ENCODE measurements at places on chromosomes 12 and 14.

GRCh38 chr12:639988-640387 lies 23.3 kb downstream of the NINJ2 start:
- DNase-seq: no peak

- no peak for DNase-seq
Observed at GRCh38 chr12:32069071-32069470, 37.6 kb upstream of the BICD1 start.

GRCh38 chr14:32913725-32914124 lies 25.0 kb upstream of the NPAS3 start:
- DNase-seq: no peak

DNA sequence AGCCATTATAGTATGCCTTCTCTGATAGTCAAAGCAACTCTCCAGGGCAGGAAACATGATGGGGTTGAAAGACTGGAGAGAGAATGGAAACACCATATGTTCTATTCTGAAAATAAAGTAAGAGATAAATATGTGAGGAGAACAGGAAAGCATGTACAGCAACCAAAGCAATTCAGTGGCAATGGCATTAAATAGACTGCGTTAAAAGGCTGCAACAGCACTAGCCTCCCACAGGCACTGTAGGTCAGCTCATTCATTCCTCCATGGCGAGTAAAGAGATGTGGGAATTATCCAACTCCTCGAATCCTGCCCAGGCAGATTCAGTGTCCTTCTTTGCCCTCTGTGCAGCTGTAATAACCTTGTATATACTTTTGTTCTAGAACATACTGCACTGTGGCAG lies 43.8 kb downstream of the ANO6 start:
- DNase-seq: no peak

DNA sequence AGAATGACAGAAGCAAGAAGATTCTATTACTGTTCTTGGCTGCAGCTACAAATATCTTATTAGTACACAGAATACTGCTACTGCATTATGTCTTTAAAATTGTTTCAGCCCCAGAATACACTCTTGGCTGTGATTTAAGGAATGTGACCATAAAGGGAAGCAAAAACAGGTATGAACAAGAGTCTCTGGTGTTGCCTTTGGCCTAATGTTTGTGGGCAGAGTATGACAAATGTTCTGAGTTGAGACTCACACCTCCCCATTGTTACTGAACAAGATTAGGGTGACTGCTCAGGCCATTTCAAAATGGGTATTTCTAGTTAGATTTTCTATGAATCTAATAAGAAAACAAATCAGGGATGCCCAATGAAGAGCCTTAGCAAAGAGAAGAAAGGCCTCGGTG lies 28.5 kb downstream of the TTC6 start:
- no peak for DNase-seq

DNA sequence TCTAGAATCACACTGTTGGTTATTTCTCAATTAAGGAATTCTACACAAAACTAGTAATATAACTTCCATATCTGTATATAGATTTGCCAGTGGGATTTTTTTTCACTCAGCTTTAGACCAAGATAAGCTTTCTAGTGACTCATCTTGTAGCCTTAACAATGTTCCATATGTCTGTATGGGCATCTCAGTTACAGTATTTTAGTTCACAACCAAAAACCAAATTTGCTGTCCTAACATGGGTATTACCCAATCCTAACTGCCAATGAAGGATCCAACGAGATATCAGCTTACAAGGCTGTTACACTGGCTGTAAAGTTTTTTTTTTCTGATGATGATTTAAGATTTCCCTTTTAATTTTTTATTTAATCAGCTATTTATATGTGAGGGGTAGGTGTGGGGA lies 31.5 kb upstream of the KRR1 start:
- no peak for DNase-seq

DNA sequence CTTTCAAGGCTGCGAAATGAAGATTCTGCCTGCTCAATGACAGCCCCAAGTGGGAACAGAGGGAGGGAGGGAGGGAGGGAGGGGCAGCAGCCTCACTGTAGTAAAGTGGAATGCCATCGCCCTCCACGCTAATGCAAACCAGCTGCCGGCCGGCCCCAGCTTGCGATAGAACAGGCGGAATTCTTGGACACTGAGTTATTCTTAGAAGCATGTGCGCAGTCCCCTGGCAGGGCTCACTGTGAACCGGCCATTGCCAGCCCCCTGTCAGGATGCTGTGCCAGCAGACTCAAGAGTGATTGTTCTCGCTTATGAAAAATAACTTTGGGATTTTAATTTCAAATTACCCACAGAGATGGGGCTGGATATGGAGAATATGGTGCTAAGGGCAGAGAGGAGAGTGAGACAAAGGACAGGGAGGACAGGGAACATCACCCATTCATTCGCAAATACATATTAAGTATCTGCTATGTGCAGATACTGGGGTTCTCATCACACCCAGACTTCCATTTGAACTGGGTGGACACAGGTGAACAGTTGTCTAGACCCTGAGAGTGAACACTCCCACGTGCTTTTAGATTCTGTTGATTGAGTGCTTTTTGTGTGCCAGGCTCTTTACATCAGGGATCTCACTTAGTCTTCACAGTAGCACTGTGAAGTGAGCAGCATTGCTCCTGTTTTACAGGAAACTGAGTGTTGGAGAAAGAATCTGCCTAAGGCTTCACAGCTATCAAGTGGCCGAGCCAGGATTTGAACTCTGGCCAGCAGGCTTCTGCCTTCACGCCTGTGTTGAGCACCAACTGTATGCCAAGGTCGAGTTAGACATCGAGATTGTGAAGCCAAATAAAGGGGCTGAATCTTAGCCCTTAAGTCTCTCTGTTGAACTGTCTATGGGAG lies 192.9 kb downstream of the C12orf75 start:
- no peak for DNase-seq

DNA sequence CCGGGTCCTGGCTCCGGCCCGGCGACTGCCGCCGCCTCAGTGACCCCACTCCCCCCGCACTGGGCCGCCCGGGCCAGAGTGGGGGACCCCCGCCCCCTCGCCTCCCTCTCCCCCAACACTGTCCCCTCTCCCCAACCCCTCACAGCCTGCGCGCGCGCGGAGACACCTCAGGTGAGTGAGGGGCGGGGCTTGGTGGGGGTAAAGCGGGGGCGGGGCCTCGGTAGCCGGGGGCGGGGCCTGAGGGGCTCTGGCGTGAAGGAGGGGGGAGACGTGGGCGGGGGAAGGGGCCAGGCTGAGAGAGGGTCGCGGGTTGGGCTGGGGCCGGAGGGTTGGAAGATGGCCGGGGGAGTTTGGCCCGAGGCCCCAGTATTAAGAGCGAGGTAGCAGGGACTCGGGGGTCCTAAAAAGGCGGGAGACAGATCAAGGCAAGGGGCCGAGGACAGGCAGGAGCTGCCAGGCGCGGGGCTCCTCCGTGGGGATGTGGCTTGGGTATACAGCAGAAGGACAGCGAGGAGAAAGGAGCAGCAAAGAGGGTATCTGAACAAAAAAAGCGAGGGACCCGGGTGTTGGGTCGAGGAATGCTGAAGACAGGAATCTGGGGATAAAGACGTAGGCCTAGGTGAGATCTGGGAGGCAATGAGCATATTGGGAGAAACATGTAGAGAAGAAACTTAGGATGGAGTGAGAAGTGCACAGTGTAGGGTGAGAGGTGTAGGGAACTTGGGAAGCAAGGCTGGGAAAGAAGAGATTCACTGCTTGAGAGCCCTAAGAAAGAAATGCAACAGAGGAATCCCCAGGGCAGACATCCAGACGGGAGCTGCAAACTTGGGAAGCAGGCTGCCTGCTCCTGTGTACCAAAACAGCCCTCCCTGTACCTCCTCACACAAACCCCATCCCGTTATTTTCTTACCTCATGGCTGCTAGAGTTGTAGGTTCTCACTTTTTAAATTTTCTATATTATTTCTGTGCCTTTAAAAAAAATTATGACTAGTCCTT lies 10.8 kb downstream of the SUOX start:
- DNase-seq: no peak

- DNase-seq: peak; percentile 2
Observed at GRCh38 chr12:116539905-116540482, 19.2 kb upstream of the MAP1LC3B2 start.

DNA sequence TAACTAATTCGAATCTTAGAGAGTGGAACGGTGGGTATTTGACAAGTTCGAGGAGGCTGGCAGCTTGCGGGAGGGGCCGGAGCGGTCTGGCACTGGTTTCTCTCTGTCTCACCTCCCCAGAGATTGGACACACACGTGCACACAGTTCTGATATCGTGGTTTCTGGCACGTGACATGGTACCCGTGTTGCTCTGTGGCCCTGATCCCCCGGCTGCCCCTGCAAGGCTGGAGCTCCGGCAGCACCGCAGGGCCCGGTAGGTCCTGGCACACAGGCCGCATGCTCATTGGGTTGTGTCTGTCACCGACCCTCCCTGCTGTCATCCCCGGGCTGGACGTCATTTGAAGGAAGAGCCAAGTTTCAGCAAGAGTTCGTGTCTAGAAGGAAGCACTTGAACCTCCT lies 82.7 kb downstream of the PPP2R5C start:
- DNase-seq: no peak

DNA sequence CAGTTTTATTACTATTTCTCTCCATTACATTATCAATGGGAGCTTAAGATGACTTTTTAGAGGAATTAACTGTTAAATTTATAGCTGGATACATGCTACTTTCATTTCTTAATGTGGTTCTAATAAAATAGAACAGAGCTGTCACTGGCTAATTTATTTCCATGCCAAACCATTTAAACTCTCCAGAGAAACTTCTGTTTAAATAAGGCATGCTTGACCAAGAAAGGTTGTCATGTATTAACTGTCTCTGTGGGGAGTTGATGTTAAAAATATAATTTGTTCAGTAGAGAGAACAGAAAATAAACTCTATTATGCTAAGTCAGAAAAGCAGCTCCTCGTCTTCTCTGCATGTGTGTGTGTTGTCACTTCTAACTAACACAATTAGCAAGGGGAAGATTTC lies 447.4 kb downstream of the SLC16A7 start:
- no peak for DNase-seq

Measured in DMS 273 treated with DMSO at 0.1 percent for 48 hours (cell line).